ENCODE measurements at places on chromosomes 5 and 9. TPM values are rescaled to one million over a fixed set of nuclear protein-coding genes. Genes with fewer than 3 reads are reported as not detected.
A peak's percentile ranks its signal among the peaks of the same experiment; 100 is the strongest.

DNA sequence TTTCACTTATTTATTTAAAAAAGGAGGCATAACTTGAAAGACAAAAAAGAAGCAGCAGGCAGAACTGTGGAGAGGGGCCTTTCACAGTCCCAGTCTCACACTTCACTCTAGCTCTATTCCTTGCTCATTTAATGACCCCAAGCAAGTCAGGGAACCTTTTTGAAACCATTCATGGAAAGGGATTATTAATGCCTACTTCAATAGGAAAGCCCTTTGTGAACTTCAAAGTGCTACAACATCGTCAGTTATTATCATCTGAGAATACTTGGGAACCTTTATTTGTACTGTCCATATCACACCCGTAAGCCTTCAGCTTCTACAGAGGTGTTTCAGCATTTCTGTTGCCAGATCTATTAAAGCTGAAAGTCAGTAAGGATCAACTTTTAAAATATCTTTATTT, 320.2 kb downstream of the TMEM161B start:
- DNase-seq, result no peak
- H3K4me1 ChIP-seq, result peaks cover 26% of the 10 kb centered on the region
- no peak overlapping the region for H3K27ac ChIP-seq
- no peaks in the 10 kb centered on the region for H3K36me3 ChIP-seq

DNA sequence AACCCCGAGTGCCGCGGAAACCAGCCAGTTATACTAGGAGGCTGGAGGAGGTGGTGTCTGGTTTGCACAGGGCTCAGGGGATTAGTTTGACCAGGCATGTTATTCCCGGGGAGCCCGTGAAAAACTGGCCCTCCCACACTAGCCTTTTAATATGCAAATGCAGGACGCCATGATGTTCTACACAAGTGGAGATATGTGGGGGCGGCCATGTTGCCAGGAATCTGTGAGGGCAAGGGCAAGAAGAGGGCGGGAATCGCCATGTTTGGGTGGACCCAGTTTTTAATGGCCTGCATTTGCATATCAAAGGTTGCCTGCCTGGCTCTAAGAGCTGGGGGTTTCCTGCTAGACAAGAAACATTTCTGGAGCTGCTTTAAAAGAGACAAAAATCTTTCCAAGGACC, 940.7 kb downstream of the CDH18 start:
- H3K4me1 ChIP-seq, result no peaks in the 10 kb centered on the region
- DNase-seq, result no peak
- H3K27me3 ChIP-seq, result no peaks in the 10 kb centered on the region
- H3K4me3 ChIP-seq, result no peak overlapping the region
- no peaks in the 10 kb centered on the region for H3K36me3 ChIP-seq

DNA sequence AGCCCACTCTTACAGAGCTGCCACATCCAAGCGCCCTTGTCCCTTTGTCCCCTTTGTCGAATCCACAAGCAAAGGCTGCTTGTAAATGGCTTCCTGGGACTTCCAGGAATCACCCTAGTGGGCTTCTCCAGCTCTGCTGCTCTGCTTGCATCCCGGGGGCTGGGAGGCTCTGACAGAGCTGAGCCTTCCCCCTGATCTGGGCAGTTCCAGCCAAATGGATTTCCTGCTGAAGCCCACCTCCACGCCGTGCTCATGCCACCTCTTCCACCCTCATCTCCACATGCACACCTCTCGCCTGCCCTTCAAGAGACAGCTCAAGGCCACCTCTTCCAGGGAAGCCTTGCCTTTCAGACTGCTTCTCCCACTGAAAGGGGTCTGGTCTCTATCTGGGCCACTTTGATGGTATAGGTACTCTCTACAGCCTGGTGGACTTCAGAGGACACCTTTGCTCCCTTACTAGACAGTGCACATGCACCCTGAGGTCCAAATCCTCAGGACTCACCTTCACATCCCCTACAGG, 106.2 kb downstream of the LHFPL2 start:
- H3K4me1 ChIP-seq, result peaks cover 22% of the 10 kb centered on the region
- no peak overlapping the region for H3K27ac ChIP-seq
- H3K36me3 ChIP-seq, result no peaks in the 10 kb centered on the region
- no peak overlapping the region for H3K4me3 ChIP-seq
- peaks cover 3% of the 10 kb centered on the region for H3K27me3 ChIP-seq
- no peak for DNase-seq

GRCh38 chr5:27171761-27172261, 133.4 kb upstream of the CDH9 start:
- no peak overlapping the region for H3K4me3 ChIP-seq
- no peaks in the 10 kb centered on the region for H3K36me3 ChIP-seq
- H3K27me3 ChIP-seq, result no peaks in the 10 kb centered on the region
- no peak for DNase-seq

The DMAC1 gene
- 73.8 TPM for total RNA-seq

The PCDHB5 gene
- total RNA-seq, result 29.4 TPM

DNA sequence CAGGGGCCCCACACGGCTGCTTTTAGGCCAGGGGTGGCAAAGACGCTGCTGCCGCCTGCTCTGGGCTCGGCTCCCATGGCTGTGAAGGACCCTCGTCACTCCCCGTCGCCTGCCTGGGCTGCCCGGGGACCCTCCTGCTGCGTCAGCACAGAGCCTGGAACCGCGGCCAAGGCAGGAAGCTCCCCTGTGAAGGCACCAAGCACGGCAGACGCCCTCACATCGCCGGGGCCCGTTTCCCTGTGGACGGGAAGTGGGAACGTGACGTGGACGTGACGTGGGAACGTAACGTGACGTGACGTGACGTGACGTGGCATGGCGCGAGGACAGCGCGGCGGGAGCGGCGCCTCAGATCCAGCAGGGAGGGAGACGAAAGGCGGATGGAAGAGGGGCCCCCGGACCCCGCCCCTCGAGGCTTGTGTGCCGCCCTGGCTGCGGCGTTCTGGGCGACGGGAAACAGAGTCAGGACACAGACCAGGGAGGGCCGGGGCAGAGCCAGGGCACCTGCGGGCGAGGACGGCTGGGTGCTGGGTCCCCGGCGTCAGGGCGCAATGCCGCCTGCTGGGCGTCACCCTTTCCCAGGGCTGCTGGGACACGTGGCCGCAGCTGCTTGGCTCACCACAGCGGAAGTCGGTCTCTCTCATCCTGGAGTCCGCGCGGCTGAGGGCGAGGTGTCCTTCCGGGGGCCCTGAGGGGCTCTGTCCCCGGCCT, 53.1 kb downstream of the MRPL36 start:
- H3K27ac ChIP-seq, result no peak overlapping the region
- peaks cover 17% of the 10 kb centered on the region for H3K27me3 ChIP-seq
- H3K4me3 ChIP-seq, result no peak overlapping the region
- H3K4me1 ChIP-seq, result no peaks in the 10 kb centered on the region

- H3K4me3 ChIP-seq, result no peak overlapping the region
- H3K36me3 ChIP-seq, result peaks cover 1% of the 10 kb centered on the region
- H3K27ac ChIP-seq, result no peak overlapping the region
Measured at GRCh38 chr5:1216918-1217295, 8.3 kb upstream of the SLC6A18 start.

- no peak for DNase-seq
- peak overlapping the region; percentile 54 for H3K27ac ChIP-seq
- no peaks in the 10 kb centered on the region for H3K4me1 ChIP-seq
- H3K27me3 ChIP-seq, result no peaks in the 10 kb centered on the region
- H3K4me3 ChIP-seq, result no peak overlapping the region
Measured at GRCh38 chr5:132640613-132641012, 17.4 kb upstream of the IL13 start.

- peaks cover 37% of the 10 kb centered on the region for H3K4me1 ChIP-seq
- H3K27me3 ChIP-seq, result no peaks in the 10 kb centered on the region
- no peaks in the 10 kb centered on the region for H3K36me3 ChIP-seq
- DNase-seq, result no peak
- no peak overlapping the region for H3K4me3 ChIP-seq
Measured at GRCh38 chr9:105254226-105254625, 9.8 kb downstream of the SLC44A1 start.

DNA sequence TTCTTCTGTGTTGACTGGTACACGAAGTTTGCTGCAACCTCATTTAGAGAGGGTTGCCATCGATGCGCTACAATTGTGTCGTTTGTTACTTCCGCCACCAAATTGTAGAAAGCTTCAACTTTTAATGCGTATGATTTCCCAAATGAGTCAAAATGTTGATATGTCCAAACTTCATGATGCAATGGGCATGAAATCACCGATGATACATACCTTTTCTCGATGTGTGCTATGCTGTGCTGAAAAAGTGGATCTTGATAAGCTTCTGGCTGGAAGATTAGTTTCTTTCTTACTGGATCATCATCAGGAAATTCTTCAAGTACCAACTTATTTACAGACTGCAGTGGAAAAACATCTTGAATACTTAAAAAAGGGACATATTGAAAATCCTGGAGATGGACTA, 65.7 kb downstream of the TMEM38B start:
- no peak overlapping the region for H3K4me3 ChIP-seq
- H3K4me1 ChIP-seq, result no peaks in the 10 kb centered on the region
- no peaks in the 10 kb centered on the region for H3K27me3 ChIP-seq
- no peak overlapping the region for H3K27ac ChIP-seq
- no peak for DNase-seq

The DEPDC1B gene
- 38.5 TPM for total RNA-seq

DNA sequence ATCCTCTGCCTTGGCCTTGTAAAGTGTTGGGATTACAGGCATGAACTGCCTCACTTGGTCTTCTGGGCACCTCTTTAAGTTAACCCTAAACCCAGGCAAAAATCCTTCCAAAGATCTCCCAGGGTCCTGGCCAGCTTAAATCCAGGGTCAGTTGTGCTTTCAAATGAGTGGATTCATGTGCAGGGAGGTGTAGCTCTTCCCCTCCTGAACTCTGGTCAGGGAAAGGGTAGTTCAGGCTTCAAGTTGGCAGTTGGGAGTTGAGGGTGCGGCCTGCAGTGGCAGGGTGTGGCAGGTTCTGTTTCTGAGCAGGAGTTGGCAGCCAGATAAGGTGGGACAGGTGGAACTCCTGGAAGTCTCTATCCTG, 3.6 kb downstream of the HNRNPAB start:
- H3K27ac ChIP-seq, result peak overlapping the region; percentile 86
- H3K36me3 ChIP-seq, result peaks cover 36% of the 10 kb centered on the region
- H3K27me3 ChIP-seq, result no peaks in the 10 kb centered on the region
- H3K4me1 ChIP-seq, result peaks cover 20% of the 10 kb centered on the region
- DNase-seq, result no peak

GRCh38 chr5:142032747-142033631, 20.2 kb upstream of the GNPDA1 start:
- peak overlapping the region; percentile 80 for H3K27ac ChIP-seq
- no peaks in the 10 kb centered on the region for H3K27me3 ChIP-seq
- no peak overlapping the region for H3K4me3 ChIP-seq
- H3K4me1 ChIP-seq, result peaks cover 17% of the 10 kb centered on the region
- H3K36me3 ChIP-seq, result no peaks in the 10 kb centered on the region

GRCh38 chr9:522658-523057, 308.0 kb downstream of the DOCK8 start:
- no peak overlapping the region for H3K4me3 ChIP-seq
- DNase-seq, result no peak
- peaks cover 39% of the 10 kb centered on the region for H3K4me1 ChIP-seq
- no peak overlapping the region for H3K27ac ChIP-seq
- peaks cover 6% of the 10 kb centered on the region for H3K36me3 ChIP-seq

The F2RL2 gene
- total RNA-seq, result 0.16 TPM

DNA sequence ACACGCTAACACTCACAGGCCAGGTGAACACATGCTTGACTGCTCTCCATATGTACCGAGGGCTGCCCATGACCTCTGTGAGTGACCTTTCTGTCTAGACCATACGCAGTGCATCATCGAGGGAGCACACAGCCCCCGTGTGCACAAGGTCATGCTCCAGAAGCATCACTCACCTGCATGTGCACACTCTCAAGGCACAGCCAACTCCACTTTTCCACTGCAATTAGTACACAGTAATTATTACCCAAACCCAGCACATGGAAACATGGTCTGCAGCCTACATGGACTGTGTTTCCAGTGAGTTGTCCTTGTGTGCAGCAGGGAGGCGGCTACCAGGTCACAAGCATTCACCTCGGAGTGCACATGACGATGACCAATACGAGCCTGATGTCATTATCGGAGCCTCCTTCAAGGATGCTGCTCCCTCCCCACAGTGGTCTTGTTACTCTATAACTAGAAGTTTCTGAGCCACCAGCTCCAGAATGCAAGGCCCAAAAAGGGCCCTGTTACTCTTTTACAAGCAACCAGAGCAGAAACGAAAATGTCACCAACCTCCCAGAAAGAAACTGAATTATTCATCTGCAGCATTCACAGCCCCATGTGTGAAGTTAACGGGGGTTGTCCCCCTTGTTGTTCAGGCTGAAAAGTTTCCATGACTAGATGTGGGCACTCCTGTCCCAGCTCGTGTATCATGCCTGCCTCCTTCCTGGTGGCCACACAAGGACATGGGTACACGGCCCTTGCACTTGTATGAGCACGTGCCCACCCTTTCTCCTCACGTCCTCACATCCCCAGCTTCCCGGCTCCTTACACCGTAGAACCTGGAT, 31.2 kb downstream of the SEMA4D start:
- no peaks in the 10 kb centered on the region for H3K27me3 ChIP-seq
- H3K36me3 ChIP-seq, result no peaks in the 10 kb centered on the region
- DNase-seq, result no peak
- H3K4me1 ChIP-seq, result peaks cover 18% of the 10 kb centered on the region
- no peak overlapping the region for H3K4me3 ChIP-seq

DNA sequence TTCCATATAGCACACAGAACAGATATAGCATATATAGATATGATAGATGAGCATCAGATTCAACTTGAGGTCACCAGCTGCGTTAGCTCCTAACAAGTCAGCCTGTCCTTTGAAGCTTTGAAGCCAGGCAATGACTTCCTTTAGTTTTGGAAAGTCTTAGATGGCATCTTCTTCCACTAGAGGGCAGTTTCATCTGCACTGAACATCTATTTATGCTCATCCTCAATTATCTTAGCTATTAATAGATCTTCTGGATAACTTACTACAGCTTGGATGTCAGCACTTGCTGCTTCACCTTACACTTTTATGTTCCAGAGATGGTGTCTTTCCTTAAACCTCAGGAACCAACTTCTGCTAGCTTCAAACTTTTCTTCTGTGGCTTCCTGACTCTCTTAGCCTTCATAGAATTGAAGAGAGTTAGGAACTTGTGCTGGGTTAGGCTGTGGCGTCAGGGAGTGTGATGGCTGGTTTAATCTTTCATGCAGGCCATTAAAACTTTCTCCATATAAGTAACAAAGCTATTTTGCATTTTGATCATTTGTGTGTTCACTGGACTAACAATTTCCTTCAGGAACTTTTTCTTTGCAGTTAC, 1401.4 kb downstream of the EFNA5 start:
- H3K27ac ChIP-seq, result no peak overlapping the region
- H3K4me3 ChIP-seq, result no peak overlapping the region
- no peaks in the 10 kb centered on the region for H3K36me3 ChIP-seq
- H3K4me1 ChIP-seq, result no peaks in the 10 kb centered on the region

Data from progenitor cell of endocrine pancreas (in vitro differentiated cells).